Neuronal stem cell (in vitro differentiated cells): ENCODE measurements at places on chromosomes 12 and 14.

- peak; percentile 37 for DNase-seq
Observed at GRCh38 chr14:99946652-99947489, 118.4 kb upstream of the EVL start.

GRCh38 chr14:103518422-103519042, 4.1 kb downstream of the CKB start:
- no peak for DNase-seq

GRCh38 chr14:104209985-104210816, 71.8 kb downstream of the KIF26A start:
- DNase-seq, result no peak

GRCh38 chr12:5391653-5392052, 40.3 kb upstream of the NTF3 start:
- no peak for DNase-seq

GRCh38 chr12:57934819-57935218, 6.5 kb upstream of the ATP23 start:
- DNase-seq, result no peak

GRCh38 chr14:102150744-102151143, 11.0 kb downstream of the WDR20 start:
- no peak for DNase-seq

DNA sequence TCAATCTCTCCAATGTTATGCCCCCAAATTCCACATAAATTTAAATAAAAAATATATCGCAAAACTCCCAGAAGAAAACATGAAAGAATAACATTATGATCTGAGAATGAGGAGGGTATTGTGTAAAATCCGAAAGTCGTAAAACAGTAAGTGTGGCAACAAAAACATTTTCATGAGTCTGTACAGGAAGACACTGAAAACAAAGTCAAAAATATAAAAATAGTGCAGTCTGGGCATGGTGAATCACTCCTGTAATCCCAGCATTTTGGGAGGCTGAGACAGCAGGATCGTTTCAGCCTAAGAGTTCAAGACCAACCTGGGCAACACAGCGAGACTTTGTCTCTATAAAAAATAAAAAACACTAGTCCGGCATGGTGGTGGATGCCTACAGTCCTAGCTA, 57.1 kb downstream of the SPTLC2 start:
- DNase-seq, result no peak

DNA sequence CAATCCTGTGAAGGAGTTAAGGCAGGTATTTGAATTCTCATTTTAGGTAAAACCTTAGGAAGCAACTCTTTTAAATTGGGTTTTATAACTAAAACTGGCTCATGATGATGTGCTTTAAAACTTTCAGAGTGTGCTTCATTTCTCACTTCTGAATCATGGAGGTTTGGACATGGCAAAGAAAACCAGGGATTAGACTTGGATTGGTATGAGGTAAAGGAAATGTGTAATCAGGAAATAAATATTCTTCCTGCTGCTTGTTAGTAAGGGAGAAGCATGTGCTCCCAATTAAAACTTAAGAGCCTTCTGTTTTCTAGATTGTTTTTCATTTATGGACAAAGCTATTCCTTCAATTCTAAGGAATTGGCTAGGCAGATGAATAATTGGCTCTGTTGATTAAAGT, 57.4 kb downstream of the FBXO33 start:
- no peak for DNase-seq

GRCh38 chr12:39723831-39724230, 104.2 kb upstream of the ABCD2 start:
- no peak for DNase-seq

GRCh38 chr12:115640929-115641328, 636.6 kb downstream of the MED13L start:
- DNase-seq, result no peak

DNA sequence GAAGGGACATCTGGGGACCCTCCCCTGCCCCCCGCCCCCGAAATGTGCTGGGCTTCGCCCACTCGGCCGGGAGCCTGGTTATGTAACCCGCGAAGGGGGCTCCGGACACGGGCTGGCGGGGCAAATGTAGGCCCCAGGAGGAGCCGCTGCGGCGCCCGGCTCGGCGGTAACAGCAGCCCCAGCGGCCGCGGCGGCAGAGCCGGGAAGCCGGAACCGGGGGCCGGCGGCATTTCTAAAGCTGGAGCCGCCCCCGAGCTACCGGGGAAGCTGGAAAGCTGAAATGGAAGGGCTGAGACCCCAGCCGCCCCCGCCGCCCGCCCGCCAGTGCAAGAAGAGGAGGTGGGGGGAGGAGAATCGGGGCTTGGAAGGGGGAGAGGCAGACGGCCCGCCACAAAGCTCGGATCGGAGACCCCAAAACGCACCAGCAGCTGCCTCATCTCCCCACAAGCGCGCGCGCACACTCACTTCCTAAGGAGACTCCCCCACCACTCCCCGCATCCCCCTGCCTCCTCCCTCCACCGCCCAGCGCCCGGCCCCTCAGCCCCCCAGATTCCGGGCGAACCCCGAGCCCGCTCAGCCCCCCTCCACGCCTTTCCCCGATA, 1.5 kb downstream of the KDM2B start:
- DNase-seq, result peak; percentile 26

DNA sequence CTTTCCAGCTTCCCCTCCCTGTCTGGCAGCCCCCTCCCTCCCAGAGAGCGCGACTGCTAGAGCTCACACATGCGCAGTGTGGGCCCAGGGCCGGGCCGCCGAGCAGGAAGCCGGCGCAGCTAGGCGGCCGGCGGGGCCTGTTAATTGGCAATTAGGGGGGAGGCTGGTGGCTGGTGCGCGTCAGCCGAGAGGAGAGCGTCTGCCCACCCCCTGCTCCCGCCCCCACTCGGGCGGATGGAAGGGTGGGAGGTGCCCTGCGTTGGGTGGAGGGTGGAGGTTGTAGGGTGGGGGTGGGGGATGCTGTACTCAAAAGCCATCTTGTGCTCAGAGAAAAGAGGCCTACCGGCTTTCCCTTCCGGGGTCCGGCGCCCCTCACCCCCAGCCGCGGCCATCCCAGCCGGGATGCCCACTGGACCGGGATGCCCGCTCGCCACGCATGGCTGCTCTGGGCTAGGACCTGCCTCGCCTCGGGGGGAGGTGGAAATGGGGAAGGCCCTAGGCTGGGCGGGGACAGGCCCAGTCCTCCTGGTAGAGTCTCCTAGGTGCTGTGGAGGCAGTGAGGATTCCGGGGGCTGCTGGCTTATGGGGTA, 9.2 kb downstream of the HOXC8 start:
- no peak for DNase-seq

- no peak for DNase-seq
Observed at GRCh38 chr14:23478109-23478759, 8.7 kb downstream of the NGDN start.

- no peak for DNase-seq
Observed at GRCh38 chr12:94831081-94831751, 172.3 kb downstream of the NDUFA12 start.

DNA sequence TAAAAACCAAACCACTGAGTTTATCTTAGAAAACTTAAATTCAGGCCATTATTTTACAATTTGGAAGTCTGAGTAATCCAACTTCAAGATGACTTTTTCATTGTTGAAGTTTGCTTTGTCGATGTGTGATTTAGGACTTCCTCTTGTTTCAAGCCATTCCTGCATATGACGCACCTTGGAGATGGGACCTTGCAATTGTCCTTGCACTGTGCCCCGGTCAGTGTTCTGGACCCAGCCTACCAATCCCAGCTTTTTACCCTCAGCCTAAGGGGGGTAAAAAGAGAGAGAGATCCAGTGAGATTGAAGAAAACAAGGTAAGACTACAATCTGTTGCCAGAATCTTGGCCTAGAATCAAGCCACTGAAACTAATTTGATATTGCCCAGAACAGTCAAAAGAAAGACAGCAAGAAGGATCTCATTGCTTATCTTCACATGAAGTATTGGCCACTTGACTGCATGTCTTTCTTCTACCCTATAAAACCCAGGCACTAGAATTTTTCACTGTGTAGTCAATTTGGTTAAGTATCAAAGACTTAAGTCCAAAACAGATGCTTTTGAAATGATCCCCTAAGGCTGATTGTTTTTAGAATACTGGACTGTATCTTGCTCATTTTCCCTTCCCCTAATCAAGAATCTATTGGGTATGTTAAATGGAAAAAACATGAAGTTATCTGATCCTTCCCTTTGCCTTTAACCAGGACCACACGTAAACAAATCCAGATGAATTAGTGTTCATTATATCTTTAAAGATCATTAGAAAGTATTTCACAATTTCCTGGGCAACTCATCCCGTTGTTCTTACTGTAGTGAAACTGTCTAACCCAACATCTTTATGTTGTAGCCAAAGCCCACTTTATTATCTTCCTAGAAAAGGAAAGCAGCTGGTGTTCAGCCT, 2.4 kb upstream of the MLH3 start:
- no peak for DNase-seq
